ENCODE measurements at places on chromosomes 4 and X.
A peak's percentile ranks its signal among the peaks of the same experiment; 100 is the strongest.

GRCh38 chr4:179027569-179027968, 1585.3 kb upstream of the AGA start:
- DNase-seq: no peak

DNA sequence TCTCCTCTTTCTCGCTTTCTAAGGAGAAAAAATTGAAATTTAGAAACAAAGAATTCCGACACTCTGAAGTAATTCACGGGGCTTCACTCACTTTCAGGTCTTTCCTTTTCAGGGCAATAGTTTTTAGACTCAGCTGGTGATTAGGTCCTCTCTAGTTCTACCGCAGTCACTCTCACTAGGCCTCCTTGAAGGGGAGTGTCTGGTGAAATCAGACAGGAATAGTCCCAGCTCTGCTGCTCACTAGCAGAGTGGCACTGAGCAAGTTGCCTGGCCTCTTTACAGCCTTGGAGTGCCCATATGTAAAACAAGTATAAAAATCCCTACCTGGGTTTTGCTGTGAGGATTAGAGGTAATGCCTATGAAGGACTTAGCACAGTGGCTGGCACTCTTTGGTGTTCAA, 64.1 kb downstream of the NEUROG2 start:
- no peak for DNase-seq

DNA sequence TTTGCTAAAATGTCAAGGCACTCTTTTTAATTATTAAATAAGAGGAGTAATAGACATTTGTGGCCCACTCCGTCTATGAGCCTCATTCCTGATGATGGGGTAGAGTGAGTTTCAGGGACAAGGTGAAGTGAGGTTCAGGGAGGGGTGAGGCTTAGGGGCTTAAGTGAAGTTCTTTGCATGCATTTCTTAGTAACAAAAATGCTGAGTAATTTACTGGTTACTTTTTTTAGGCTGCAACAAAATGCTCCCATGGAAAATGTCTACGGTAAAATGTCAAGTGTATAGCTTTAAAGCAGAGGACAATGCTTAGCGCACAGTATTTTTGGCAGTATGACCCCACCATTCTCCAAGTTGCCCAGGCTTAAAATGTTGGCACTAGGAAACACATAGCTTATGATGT, 2.0 kb upstream of the USO1 start:
- DNase-seq: no peak

DNA sequence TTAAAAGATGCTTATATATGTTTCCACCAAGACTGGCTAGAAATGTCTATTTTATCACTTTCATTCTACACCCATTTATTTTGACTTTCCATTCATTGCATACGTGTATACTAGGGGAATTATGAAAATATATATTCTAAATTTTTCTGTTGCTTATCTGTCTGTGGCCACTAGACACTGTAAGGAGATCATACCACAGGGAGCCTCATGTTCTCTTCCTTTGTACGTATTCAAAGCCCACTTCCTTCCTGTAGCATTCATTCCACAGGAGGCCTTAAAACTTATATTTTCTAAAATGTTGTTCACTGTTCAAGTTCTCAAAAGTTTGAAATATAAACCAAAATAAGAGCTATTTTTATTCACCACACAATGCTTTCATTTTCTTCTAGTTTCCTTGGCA, 1848.9 kb upstream of the TENM3 start:
- no peak for DNase-seq

DNA sequence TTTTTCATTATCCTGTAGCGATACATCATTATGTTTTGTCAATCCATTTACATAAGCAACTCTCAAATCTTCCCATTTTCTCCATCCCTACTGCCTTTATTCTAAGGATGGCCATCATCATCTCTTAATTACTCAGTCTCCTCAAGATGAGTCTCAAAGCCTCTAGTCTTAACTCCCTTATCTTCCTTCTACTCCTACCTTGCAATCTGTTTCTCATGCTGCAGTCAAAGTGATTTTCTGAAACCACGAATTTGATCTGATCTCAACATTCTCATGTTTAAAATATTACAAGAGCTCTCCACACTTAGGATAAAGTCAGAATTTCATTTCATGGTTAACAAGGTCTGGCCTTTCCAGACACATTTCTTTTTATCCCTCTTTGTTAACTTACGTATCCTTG, 51.8 kb downstream of the ANXA3 start:
- DNase-seq: no peak

DNA sequence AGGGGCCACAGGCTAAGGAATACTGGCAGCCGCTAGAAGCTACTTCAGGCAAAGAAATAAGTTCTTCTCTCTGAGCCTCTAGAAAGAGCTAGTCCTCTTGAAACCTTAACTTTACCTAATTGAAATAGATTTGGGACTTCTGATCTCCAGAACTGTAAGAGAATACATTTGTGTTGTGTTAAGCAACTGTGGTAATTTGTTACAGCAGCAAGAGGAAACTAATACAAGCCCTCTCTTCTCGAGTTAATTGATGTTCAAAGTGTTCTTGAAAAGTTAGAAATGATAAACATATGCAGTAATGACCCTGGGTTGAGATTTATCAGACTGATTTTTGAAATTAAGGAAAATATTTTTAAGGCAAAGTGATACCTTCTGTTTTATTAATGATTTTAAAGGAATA, 172.8 kb downstream of the ANTXR2 start:
- no peak for DNase-seq

GRCh38 chr4:184368290-184368689, 106.1 kb downstream of the IRF2 start:
- DNase-seq: no peak

DNA sequence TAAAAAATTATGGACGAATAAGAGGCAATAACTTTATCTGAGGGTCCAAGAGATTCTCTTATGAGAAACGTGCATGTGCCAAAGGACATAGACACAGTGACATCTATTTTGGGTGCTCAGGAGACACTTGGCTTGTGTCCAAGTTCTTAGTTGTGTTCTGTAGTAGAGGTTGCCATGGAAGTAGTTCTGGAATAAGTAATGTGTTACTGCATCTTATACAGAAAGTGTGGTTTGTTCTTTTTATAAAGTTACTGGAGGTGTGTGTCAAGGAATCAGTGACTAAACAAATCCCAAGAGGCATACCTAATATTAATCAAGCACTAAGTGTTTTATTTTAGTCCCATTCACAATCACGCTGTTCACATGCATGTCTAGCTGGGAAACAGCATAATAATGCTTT, 305.7 kb downstream of the ARHGAP24 start:
- no peak for DNase-seq

DNA sequence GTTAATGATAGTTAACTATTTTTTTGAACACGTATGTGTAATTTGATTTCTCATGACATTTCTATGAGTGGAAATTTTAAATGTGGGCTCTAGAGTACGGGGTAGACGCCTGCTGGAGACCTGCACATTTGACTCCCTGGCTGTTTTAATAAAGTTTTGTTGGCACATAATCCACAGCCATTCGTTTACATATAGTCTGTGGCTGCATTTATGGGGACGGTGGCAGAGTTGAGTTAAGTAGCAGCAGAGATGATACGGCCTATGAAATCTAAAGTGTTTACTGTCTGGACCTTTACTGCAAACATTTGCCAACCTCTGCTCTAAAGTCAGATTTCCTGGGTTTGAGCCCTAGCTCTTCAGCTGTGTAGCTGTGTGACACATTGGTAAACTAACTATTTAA, 118.8 kb downstream of the CHRNA9 start:
- no peak for DNase-seq

GRCh38 chrX:7965436-7965835, 38.2 kb upstream of the PNPLA4 start:
- DNase-seq: no peak

DNA sequence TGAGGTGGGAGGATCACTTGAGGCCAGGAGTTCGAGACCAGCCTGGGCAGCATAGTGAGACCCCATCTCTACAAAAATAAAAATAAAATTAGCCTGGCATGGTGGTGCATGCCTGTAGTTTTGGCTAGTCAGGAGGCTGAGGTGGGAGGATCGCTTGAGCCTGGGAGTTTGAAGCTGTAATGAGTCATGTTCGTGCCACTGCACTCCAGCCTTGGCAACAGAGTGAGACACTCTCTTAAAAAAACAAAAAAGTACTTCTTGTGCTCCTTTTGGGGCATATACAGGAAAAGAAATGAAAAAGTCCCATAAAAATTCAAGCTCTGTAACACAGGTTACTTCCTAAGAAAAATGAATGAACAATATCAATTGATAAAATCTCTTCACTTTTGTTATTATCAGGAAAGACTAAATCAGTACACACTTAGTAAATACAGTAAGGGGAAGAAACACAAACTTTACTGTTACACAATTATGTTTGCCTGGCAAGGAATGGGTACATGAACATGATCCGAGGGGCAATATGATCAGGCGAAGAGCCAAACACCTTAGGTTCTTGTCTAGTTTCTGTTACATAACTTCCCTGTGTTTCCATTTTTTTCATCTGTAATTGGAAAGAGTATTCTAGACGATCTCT, 46.9 kb downstream of the CCDC158 start:
- DNase-seq: no peak

DNA sequence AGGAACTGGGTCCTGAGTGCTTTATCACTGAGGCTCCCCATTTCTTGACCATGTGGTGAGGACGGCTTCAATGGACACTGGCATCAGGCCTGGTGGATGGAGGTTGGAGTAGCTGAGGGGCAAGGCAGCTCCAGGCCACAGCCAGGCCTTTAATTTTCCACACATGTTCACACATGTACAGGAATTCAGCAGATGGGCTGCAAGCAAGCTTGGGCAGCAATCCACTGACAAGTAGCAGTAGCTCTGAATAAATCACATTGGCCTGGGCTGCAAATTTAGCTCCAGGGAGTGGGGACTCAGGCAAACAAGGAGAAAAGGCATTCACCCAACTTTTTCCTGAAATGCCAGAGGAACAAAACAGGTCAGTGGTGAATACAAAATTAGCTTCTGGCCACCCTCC, 107.8 kb upstream of the SCML1 start:
- DNase-seq: no peak

GRCh38 chrX:102835504-102836146, 101.4 kb upstream of the RAB40AL start:
- DNase-seq: peak; percentile 8

DNA sequence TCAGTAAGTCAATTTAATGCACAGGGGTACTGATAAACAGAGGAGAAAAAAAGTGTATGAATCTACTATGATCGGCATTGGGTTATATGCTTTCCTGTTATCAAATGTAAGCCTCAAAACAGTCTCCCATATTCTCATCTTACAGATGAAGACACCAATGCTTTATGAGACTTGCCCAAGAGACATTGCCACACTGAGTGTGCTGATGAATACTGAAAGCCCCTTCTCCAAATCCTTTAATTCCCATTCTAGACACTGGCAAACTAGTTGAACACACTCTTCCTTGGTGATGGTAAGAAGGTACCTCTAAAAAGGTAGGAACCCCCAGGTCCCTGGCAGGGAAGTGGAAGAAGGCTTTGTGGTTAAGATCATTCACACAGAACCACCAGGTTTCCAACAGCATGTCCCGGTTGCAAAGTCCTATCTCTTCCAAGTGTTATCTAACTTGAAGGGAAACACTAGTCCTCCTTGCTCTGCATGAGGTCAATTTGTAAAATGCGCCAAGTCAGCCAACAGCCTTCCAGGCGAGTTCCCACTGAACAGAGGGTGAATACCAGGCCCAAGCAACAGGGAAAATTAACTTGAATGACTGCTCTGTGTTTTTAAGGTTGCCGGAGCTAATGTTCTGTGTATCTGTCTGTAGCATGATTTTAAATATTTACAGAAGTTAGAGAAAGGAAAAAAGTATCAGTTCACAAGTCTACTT, 5.1 kb downstream of the SETD7 start:
- no peak for DNase-seq

DNA sequence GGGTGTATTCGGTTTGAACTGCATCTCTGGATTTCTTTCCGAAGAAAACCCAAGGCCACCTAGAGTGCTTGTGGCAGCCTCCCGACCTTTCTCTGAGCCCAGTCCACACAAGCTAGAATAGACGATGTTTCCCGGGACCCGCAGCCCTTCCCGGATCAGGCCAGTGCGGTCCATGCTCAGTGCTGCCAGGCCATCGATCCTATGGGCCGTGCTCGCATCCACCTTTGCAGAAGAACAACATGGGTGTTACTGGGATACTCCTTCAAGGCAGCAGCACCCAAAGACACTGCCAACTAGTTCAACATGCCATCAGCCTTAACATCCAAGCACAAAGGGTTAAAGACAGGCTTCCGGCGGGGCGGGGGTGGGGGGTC, 22.8 kb downstream of the BCOR start:
- no peak for DNase-seq

DNA sequence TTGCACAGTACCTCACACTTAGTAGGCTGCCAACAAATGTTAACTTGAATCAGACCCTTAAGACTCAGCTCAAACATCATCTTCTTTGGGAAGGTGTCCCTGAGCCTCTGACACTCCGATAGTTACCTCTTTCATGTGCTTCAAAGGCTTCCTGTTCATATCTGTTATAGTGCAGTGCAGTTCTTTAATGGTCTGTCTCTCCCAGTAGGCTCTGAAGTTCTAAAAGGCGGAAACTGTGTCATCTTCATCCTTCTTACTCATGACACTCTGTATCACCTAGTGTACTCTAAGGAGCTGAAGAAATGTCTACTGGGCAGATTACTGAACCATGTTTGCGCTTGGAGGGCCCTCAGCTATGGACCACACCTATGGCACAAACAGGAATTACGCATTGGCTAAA, 2.1 kb upstream of the DIAPH2 start:
- DNase-seq: peak; percentile 7

- DNase-seq: no peak
These were observed 129.8 kb downstream of the MXRA5 start for GRCh38 chrX:3216581-3217180.

DNA sequence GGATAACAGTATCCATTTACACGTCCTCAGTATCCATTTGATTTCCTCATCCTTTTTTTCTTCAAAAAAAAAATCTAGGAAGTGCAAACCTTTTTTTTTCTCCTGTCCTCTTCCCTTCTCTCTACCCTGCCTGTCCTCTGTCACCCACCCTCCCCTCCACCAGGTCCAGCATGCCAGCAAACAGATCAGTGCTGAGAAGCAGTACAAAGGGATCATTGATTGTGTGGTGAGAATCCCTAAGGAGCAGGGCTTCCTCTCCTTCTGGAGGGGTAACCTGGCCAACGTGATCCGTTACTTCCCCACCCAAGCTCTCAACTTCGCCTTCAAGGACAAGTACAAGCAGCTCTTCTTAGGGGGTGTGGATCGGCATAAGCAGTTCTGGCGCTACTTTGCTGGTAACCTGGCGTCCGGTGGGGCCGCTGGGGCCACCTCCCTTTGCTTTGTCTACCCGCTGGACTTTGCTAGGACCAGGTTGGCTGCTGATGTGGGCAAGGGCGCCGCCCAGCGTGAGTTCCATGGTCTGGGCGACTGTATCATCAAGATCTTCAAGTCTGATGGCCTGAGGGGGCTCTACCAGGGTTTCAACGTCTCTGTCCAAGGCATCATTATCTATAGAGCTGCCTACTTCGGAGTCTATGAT, 1.7 kb downstream of the SLC25A4 start:
- DNase-seq: no peak

DNA sequence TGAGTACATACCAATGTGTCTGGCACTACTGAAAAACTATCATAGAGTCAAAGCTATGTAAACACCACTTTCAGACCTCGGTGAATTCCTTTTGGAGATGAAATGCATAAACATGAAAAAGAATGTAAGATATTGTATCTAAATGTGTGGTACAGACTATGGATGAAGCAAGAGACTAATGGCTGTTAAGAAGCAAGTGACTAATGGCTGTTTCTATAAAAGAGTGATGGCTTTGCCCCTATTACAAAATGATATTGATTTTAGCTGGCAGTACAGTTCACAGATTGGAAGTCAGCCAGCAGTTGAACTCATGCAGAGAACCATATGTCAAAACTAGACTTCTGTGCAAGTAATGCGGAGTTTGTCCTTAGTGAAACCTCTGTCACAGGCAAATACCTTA, 359.3 kb downstream of the GRXCR1 start:
- no peak for DNase-seq
